ENCODE measurements at places on chromosomes 13 and 19. TPM values are rescaled to one million over a fixed set of nuclear protein-coding genes. Genes with fewer than 3 reads are reported as not detected.

LGALS4 gene
- total RNA-seq = not detected

AP1M2 gene
- 2.9 TPM for total RNA-seq

LILRA1 gene
- total RNA-seq = not detected

ANGPTL8 gene
- total RNA-seq = not detected

Data from regular cardiac myocyte (primary cell).